ENCODE measurements at places on chromosomes 3 and 15.

DNA sequence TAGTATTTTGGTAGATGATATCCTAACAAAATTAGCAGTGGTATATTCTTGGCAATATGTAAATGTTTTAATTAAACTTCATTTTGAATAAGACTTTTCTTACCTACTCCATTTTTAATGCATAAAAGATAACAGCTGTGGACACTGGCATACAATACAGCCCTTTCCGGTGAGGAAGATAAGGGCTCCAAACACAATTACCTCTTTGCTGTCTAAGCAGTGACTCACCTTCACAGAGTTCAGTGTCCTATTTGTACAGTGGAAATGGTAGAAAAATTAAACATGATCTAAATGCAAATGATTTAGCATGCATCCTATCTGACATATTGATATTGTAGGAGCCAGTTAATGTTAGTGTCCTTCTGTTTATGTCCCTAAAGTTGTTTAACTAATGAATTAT is 969.4 kb downstream of the PLOD2 start:
- no peak for DNase-seq

GRCh38 chr3:59404851-59405250 is 355.0 kb upstream of the CFAP20DC start:
- no peak for DNase-seq

DNA sequence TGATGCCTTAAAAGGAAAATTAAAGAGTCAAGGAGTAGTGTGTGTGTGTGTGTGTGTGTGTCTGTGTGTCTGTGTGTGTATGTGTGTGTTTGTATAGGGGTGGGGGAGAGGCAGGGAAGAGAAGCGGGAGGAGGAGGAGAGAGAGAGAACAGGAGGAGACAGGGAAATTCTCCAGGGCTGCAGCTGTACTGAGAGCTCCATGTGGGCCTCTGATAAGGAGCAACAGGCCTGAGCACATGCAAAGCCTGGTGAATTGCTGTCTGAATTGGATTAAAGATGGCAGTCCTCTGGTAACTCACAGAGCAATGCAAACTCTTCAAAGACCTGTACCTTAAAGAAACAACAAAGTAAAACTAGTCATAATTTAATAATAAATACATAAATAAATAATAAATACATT is 70.6 kb downstream of the SEMA6D start:
- DNase-seq, result no peak

DNA sequence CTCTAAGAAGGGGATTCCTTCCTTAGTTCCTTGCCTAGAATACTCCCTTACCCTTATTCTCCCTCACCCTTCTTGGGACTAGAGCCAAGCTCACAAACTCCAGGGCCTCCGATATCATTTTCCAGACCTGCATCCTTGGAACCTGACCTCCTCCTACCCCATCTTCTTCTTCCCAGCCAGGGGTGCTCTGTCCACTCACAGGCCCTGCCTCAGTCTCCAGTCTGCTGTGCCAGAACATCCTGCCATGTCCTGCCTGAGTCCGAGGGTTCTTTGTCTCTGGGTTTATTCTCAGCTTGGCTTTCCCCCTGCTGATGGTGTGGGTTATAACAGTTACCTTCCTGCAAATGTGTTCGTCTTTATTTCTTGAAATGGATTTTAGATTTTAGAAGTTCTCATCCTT is 59.9 kb upstream of the MCF2L2 start:
- no peak for DNase-seq

DNA sequence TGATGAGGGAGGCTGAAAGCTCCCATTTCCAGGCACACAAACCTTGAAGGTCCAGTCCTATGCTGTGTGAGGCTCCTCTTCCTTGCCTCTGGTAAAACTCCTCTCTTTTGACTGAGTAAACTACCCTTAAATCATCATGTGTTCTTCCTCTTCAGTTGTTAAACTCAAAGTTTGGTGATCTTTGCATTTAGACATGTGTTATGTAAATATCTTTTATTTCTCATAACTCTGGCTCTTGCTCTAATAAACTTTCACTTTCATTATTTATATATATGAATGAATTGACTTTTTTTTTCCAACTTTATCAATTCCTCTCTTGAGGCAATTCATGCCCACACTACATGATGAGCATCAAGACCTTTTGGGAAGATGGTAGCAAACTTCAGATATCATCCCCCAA is 26.6 kb downstream of the SUCNR1 start:
- DNase-seq, result no peak

DNA sequence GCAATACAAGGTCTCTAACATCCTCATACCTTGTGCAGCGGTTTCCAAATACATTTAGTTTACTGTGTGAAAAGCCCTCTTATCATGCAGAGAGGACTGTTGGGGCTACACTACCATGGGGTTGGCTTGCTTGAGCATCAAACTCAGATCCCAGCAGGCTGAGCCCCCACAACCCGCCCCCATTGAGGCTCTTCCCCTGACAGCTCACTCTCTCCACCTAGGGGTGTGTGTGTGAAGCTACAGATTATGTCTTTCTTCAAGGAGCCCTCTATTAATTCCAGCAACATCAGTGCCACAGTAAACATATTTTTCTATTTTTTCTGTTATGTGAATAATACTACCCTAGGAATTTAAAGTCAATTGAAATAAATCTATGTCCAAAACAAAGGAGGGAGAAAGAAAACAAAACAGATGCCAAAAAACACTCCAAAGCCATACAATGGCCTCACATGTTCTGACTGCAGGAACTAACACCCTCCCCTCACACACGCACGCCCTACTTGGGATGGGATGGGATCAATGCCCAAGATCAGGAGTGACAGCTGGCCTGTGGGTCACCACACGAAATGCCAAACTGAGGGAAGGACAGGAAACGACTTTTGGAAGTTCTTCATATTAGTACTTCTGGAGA is 14.7 kb downstream of the TM4SF4 start:
- DNase-seq, result no peak

- peak; percentile 61 for DNase-seq
These were observed 49.5 kb downstream of the SMAD6 start for GRCh38 chr15:66751579-66751978.

GRCh38 chr3:183959214-183959613 is 58.5 kb downstream of the ABCC5 start:
- DNase-seq, result no peak

DNA sequence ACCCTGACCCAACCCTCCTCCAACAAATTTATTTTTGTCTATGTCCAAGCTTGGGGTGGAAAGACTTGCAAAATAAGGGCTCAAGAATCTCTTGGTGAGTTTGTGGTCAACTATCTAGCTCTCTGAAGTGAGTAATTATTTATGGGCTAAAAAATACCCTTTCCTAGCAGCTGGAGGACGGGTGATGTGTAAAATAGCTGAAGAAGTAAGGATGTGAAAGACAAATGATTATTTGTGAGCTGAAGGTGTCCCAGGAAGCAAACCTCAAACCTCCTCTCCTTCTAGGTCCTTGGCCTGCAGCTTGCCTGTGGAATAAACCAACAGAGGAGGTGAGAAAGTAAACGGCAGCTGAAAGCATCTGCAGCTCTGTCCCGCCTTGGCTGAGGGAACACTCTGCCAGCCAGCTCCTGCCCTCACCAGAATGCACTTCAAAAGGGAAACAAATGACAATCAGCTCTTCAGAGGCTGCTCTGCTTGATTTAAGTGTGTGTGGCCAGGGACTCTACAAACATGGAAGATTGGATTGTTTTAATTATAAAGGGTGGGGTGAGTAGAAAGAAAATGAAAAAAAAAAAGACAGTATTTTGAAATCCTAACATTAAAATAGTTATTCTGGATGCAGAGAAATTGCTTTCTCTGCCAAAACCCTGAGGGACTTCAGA is 60.3 kb downstream of the TM4SF4 start:
- DNase-seq, result no peak

DNA sequence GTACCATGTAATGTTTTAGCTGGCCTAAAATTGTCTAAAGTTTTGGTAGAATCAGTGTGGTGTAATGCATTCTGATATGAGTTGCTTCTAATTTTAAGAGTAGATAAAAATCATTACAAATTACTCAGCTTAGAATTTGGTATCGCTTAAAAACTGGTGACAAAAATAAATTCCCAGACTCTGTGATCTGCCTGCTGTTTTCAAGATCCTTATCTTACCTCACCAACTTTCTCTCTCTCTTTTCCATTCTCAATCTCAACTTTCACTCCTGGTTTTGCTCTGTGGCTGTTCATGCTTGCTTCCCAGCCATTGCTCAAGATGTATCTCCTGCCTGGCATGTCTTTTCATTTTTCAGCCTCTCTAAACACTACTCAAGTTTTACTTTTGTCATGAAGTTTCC is 45.7 kb downstream of the TCF12 start:
- DNase-seq, result no peak

DNA sequence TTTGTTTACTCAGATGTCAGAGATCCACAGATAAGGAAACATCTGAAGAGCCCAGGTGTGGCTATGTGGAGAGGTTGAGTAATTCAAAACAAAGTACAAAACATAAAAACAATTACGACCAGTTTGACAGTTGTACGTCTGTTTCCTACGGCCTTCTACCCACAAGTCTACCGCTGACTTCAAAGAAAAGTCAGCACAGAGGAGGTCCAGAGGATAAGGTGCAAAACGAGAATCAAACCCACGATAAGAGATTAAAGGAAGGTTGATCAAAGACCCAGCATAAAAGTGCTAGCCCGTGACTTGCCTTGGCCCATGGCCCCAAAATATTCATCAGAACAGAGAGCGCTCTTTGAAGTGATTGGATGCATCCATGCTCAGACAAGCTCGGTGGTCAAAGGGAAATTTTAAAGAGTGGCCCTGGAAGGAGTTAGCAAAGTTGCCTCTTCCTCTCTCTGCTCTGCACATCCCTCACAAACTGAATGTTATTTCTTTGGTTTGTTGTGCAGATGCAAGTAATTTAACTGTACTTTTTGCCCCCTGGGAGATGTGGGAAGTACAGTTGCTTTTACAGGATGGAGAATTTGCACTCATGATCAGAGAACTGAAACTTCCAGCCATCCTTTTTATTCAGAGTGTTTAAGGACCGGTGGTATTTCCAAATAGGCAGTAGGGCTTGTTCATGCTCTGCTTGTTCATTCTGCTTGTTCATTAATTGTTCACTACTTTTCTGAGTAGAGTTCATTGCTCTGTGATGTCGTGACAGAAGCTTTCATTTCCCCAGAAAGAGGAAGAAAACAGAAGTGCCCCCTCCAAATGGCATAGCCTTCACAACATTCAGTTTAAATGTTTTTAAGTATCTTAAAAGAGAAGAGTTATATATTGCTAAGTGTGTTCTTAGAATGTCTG is 31.1 kb downstream of the MME start:
- DNase-seq, result no peak

DNA sequence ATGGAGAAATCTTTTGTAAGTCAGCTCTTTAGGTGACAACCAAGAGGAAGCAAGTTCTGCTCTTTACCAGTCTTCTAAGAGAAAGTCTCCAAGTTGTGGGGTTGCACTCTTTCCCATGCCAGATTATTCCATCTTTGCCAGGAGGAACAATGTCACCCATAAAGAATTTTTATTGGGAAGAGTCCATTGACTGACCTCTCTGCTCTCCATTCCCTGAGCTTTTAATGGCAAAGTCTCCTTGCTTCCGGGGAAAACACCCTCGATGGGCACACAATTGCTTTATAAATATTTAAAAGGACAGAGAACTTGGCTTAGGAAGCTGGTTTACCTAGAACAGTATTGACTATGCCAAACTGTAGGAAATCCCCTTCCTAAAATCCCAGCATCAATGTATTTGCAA is 19.9 kb upstream of the UBE2E1 start:
- DNase-seq, result no peak

DNA sequence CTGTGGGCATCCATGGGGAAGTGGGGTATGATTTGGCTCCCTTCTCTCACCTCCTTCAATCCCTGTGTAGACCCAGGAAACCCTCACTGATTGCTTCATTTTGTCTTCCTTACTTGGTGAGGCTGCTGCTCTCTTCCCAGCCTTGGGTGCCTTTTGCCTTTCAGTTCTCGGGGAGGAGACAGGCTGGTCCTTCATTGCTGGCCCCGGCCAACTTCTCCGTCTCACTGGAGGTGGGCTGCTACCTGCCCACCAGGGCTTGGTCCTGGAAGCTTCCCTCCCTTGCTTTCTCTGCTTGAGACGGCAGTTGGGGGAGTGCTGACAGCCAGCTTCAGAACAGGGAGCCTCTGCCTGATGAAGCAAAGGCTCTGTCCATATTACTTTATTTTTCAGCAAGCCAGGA is 4.7 kb downstream of the FOXL2 start:
- DNase-seq, result no peak

GRCh38 chr15:70203981-70204560 is 106.4 kb upstream of the TLE3 start:
- DNase-seq, result no peak

DNA sequence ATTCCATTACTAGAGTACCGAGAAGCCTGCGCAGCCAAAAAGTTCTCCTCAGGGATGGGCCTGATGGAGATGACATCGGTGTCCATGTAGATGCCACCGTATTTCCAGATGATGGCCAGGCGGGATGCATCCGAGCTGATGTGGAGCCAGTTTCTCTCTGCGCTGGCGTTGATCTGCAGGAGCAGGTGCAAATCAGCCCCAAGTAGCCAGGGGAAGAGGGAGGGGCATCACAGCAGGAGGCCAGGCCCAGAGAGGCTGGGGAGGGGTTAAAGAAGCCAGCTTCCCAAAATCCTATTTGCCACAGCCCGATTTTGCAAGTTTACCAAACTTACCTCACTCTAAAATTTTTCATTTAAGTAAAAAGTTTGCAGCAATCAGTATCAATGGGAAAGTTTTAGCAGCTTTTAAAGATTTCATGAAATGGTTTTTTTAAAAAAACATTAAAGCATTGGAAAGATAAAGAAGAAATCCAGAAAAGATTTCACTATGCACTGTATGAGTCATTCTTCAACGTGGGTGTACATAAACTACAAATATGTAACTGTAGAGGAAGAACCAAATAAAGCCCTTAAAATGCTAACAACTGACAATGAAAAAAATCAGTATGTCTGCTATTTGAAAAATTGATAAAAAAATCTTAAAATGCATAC is 7.4 kb downstream of the A4GNT start:
- no peak for DNase-seq

DNA sequence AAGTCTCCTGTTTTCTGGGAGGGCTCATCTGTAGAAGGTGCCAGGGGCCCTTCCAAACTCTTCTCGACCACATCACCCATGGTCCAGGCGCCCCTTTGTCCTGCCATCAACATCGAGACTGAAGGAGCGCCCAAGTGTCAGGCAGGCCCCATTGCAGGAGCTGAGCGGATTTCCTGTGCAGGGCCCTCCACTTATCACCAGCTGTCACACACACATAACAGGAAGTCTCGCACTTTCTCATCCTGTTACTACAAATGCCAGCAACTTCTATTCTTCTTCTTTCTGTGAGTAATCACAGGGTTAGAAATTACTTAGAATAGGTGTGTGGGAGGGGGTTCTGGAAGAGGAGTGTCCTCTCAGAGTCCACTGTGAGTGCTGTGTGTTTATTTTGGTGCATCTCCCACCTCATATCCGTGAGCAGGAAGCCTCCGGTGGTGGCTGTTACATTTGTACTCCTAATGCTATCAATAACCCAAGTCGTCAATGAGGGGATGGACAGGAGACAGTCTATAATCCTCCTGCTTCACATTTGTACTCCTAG is at the start of gene KLHL6:
TSS of gene KLHL6 (minus strand) at position 166 of the 541 bp plus-strand sequence. CDS start at position 113, 53 bp downstream.
- peak; percentile 64 for DNase-seq

DNA sequence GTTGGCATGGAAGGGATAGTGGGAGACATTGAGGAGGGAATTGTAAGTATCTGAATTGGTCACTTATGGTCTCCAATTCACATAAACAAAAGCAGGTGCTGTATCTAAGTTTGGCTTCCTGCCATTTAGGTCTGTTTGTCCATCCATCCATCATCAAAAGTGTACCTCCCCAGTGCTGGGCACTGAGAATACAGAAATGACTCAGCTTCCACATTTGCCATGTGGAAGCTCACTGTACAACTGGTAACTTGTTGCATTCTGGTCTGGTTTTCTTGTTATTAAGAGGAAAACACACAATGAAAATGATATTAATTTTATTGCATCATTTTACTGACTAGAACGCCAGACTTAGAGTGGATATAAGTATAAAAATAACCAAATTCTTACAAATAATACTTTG is 30.9 kb upstream of the MUC13 start:
- no peak for DNase-seq

Data from heart left ventricle (tissue), 16 donors.